CD4-positive, alpha-beta T cell treated with Interleukin-12 subunit alpha and Interleukin-12 subunit beta, for 1 hour (primary cell): ENCODE measurements at places on chromosomes 7 and 10.

GRCh38 chr7:64099656-64100531 lies 54.7 kb downstream of the ZNF727 start:
- no peak for DNase-seq

- DNase-seq = no peak
These were observed 22.7 kb downstream of the MCMBP start for GRCh38 chr10:119849944-119850343.

DNA sequence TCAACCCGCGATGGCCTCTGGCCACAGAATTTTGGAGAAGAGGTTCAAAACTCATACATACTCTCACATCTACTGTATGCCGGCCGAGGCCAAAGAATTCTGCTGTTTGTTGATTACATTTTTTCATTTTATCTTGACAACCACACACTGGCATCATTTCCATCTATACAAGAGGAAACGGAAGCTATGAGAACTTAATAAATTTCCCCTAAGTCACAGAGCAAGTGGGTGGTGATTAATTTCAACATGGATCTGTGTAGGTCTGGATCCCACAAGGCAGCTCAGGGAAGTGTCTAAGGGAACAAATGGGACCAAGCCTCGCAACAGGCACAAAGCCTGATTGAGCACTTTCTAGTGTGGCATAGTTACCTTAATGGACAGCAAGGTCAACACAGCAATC lies 18.0 kb downstream of the ELMO1 start:
- DNase-seq = no peak

DNA sequence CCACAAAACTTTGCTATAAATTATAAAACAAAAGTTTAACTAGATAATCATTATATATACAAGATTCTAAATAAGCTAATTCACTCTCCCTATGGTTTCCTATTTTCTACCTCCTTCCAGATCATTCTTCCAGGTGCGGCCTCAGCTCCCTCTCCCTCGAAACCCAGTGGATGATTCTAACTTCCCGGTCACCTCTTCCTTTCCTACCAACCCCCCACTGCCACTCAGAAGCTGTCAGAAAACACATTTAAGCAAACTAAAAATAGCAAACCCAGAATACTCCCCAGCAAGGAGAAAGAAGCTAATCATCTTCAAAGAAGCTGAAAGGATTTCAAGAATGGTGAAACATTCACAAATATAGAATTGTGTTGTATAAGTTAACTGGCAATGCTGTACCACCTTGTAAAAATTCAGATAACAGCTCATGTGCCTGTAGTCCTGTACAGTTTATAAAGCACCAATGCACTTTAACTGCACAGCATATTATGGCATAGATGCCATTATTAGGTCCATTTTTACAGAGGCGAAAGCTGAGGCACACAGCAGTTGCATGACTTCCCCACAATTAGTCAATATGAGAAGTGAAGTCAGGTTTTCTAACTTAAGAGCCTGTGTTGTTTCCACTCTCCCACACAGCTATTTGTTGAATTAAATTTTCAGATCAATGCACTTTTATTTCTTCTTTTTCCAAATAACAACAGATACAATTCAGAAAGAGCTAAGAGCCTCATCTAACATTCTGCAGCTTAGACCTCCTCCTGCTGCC lies 13.7 kb upstream of the DNTT start:
- no peak for DNase-seq

DNA sequence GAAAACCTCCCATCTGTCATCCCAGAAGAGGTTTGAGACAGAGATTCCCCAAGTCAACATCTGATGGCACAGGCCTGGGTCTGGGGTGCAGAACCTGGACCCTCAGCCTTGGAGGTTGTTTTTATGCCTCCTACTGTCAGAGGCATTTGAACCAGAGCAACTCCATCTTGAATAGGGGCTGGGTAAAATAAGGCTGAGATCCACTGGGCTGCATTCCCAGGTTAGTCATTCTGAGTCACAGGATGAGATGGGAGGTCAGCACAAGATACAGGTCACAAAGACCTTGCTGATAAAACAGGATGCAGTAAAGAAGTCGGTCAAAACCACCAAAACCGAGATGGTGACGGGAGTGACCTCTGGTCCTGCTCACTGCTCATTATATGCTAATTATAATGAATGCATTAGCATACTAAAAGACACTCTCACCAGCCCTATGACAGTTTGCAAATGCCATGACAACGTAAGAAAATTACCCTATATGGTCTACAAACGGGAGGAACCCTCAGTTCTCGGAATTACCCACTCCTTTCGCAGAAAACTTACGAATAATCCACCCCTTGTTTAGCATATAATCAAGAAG lies 92.0 kb downstream of the ITGA8 start:
- DNase-seq = no peak
